ENCODE measurements at places on chromosomes 2 and 18.

GRCh38 chr18:51912381-51912780 is 427.6 kb upstream of the DCC start:
- no peak for DNase-seq

DNA sequence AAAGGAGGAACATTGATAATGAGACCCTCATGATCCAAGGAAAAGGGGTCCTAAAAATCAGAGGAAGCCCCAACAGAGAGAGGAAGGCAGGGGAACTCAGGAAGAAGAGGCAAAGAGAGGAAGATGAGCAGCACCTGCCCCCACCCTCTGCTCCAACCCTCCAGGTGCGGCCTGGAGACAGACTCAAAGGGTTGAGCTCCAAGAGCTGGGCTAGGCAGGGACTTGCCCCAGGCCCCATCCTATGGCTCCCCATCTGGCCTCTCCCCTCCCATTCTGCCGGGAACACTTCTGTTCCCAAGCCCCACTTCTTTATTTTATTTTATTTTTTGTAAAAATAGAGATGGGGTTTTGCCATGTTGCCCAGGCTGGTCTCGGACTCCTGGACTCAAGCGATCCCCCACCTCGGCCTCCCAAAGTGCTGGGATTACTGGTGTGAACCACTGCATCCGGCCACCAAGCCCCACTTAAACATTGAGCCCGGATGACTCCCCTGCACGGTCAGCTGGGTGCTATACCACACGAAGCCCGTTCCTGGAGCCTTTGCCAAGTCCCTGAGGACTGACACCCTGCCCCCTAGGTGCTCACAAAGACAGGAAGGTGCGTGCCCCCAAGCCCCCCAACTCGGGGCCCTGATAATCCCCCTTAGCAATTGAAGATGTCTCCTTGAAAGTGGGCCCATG is 3.8 kb upstream of the GPR55 start:
- DNase-seq = no peak

DNA sequence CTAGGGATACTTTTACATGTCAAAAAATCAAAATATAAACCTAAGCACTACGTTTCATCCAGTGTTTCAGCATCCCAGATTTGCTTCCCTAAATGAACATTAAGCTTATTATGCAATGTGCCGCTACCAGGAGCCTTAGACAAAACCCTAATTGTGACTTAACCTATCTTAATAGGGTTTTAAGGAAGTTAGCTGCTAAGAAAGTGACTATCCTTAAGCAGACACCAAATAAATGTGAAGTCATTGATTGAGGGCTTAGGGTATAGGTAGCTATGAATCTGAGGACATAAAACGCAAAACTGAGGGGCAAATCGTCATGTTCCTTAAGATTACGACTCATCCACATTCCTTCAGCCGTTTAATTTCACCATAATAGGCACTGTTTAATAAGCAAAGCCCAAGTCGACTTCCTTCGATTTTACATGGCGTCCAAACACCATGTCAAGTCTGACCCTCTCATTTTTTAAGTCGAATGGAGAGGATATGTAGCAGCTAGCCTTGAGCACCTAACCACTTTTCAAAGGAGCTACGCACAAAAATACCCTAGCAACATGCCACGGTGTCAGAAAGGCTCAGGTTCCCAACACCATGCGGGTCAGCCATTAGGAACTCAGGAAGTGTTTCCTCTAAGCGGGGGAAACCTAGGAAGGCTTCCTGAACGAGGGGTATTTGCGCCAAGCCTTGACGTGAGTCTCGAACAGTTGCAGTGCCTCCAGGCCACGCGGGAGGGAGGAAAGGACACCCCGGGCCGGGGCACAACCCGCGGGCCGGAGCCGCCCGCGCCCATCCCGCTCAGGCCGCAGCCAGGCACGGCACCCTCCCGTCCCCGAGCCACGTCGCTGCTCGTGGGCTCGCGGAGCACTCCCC is 1.0 kb downstream of the HDLBP start:
- DNase-seq = no peak

- no peak for DNase-seq
Measured at GRCh38 chr2:239789711-239790110, 235.4 kb downstream of the NDUFA10 start.

DNA sequence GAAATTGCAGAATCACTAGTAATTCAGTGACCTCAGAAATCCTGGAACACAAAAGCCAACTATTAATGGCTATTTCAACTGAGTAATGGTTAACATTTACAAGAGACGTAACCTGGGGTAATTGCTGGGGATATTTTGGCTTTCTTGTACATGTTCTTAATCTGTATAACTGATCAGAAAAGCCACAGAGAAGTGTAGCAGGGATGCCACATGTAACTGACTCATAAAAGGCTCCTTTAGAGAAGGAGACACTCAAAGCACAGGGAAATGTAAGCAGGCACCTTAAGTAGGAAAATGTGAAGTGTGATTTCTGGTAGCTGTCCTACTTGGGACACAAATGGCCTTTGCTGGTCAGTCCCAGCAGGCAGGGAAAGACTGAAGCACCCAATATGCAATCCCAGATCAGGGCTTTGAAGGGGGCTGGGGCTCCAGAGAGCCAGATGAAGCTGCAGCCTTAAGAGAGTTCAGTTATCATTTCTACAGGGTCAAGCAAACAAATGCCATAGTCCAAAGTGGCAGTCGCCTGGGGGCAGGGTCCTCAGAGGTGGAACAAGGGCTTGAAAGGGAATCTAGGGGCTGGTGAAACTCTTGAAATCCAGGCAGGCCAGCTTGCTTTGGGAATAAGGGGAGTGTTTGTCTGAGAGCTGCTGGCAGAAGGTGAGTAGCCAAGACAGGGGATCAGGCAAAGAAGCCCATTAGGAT is 7.2 kb upstream of the SPOPL start:
- DNase-seq = no peak

DNA sequence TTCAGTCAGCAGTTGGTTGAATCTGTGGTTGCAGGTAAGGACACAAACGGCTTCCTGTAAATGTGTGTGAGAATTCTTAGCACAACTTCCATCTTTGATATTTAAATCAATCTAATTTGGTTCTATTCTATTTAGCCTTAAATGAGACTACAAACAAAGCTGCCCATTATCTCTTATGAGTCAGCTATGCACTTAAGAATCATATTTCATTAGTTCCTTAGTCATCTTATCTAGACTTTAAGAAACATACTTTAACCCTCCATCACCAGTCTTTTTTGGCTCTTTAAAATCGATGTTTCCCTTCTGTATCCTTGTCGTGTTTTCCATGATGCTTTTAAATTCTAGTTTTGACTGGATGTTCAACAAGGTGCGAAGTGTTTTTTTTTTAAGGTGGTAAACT is 114.4 kb upstream of the TMEM200C start:
- DNase-seq = no peak

- no peak for DNase-seq
Measured at GRCh38 chr18:59607078-59607379, 90.2 kb downstream of the CCBE1 start.

GRCh38 chr2:136167721-136168475 is 49.9 kb upstream of the CXCR4 start:
- DNase-seq = no peak

DNA sequence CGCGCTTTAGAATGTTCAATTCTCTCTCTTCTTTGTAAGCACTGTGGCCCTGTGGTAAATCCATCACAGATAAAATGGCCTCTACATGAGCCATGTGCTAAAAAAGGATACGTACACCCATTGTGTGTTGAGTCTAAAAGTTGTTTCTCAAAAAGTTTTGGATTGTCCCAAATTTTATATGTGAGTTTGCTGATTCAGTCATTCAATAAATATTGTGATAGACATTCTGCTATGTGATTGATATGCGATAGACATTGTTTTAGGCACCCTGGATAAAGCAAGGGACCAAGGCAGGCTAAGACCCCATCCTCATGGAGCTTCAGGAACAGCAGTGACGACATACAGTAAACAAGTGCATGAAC is 53.5 kb downstream of the E2F6 start:
- DNase-seq = no peak

DNA sequence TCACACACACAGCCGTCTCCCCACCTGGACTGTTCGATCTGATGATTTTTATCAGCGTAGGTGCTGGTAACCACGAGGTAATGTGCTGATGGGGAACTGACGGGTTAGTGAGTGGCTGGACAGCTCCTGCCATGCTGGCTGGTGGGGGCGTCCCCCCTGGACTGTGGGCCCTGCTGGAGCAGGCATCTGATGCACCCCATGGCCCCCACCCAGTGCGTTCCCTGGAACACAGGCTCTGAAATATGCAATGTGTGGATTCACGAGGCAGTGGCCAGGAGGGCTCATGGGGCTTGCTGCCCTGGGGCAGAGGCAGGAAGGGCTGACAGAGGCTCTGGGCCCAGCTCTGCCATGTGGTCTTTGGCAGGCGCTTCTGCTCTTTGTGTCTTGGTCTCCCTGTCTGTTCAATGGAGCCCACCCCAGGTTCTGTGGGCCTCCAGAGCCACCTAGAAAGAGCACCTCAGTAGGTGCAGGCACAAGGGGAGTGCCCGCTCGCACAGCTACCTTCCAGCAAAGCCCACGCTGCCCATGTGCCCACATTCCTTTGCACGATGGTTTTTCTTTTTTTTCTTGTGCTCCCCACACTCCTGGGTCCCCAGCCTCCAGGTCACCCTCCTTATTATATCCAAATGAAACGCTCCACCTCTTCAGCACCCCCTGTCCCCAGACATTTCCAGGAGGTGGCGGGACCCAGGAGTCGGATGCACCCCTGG is 10.3 kb upstream of the PXDN start:
- no peak for DNase-seq

GRCh38 chr18:47730795-47731194 is 199.7 kb downstream of the SMAD2 start:
- no peak for DNase-seq

DNA sequence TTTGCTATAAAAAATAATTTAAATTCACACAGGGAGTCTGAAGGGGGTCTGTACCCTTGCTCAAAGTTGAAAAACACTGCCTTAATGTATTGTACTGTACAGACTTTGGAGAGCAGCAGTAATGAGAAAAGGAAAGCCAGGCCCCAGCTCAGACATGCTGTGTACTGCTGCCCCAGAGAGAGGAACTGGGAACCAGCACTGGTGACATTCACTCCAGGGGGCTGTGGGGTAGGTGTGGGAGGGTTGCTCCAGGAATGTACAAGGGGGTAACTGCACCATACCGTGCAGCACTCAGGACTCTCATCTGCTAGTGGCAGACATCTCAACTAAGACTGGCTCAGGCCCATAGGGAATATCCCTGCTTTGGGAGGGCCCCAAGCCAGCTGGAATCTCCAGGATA is 146.0 kb upstream of the RMP24 start:
- no peak for DNase-seq

- no peak for DNase-seq
Measured at GRCh38 chr2:60213865-60214625, 339.4 kb downstream of the BCL11A start.

GRCh38 chr18:3691705-3692104 is 241.7 kb downstream of the TGIF1 start:
- DNase-seq = no peak

GRCh38 chr18:37524498-37525261 is 40.9 kb downstream of the CELF4 start:
- DNase-seq = no peak

DNA sequence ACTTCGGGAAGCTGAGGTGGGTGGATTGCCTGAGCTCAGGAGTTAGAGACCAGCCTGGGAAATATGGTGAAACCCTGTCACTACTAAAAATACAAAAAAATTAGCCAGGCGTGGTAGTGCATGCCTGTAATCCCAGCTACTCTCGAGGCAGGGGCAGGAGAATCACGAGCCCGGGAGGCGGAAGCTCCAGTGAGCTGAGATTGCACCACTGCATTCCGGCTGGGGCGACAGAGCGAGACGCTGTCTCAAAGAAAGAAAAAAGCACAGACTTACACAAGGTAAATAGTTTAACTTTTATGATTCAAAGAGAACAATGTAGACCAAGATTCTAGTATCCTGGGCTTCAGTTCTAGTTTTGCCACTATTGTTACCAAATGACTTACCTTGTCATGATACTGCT is 37.4 kb downstream of the NCKAP1 start:
- DNase-seq = no peak

DNA sequence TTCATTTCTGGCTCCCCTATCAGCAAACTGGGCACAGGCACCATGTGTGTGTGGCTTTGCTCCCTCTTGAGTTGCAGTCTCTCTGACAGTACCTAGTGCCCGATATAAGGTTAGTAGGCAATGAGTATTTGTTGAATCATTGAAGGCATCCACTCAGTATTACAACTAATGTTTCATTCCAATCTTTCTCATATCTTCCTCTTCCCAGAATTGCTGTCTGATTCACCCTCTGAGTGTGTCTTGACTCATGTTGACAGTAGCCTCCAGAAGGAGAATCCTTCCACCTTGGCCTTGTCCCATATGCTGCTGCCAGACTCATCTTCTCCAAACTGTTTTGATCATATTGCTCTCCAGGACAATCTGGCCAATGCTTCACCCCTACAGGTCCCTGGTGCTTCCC is 202.5 kb downstream of the LRRTM1 start:
- no peak for DNase-seq

DNA sequence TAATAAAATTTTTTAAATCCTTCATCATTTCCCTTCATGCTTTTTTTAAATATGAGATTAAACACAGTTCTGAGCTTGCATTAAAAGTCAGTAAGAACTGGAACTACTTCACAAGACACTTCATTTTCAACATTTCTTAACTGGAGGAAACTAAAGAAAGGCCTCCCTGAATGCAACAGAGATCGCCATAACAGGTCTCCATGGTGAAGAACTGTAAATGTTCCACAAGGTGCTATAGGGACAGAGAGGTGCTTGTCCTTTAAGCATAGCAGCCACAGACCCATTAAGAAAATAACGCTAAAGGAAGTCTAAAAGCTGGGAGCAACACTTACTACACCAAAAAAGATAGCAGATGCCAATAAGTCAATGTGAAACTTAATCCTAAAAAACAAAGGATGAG is 8.5 kb downstream of the STAM2 start:
- DNase-seq = no peak

- DNase-seq = no peak
Measured at GRCh38 chr18:22088029-22088428, 81.4 kb upstream of the GATA6 start.

GRCh38 chr2:48819206-48819735 is 63.7 kb upstream of the LHCGR start:
- no peak for DNase-seq

DNA sequence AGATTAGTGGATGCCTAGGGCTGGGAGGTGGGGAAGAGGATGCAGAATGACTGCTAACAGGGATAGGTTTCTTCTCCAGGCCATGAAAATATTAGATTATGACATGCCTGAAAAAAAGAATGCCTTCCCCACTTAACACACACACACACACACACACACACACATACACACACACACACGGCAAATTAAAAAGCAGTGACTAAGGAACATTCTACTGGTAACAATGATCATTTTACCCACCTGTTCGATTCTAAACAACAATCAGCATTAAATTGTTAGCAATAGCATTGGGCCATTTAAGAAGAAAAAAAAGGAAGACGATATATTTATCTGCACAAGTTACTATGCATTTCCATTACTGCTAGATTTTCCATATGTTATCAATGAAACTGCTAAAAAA is 10.8 kb downstream of the CACNB4 start:
- DNase-seq = no peak

DNA sequence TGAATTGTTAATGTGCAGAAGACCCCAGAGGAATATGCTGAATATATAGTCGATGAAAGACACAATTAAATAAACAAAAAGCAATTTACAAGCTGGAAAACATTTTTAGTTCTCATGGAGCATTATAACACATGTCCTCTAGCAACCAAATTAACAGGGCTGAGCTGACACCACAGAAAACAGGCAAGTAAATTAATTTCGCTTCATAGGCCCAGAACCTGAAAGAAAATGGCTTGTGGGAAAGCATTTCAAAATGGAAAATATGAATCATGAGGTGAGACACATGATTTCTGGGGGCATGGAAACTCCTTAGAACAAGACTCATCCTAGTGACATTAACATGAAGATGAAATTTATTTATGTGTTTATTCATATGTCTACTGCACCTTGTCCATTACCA is 25.0 kb upstream of the RNF152 start:
- DNase-seq = no peak

GRCh38 chr2:217163987-217164386 is 304.1 kb upstream of the TNP1 start:
- no peak for DNase-seq

All from activated T-helper 1 cell treated with Interleukin-2 at 50 U/mL for 16 hours (primary cell).